ENCODE measurements at places on chromosomes 5 and 9.

- no peak for DNase-seq
Observed at GRCh38 chr5:149038336-149039080, 24.4 kb downstream of the SH3TC2 start.

DNA sequence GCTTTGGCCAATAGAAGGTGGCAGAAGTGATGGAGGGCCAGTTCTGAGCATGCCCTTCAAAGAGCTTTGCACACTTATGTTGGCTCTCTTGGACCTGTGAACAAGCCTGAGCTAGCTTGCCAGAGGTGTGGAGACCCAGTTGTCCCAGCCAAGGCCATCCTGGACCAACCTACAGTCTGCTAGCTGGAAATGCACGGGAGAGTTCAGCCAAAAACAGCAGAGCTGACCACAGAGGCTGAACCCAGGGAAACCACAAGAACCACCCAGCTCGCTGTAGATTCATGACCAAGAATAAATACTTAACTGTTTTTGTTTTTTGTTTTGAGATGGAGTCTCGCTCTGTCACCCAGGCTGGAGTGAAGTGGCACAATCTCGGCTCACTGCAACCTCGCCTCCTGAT, 65.4 kb upstream of the HAND1 start:
- DNase-seq = no peak

- DNase-seq = no peak
Observed at GRCh38 chr9:72557549-72557948, 36.1 kb downstream of the TMC1 start.

- no peak for DNase-seq
Observed at GRCh38 chr5:93433422-93433821, 147.6 kb downstream of the NR2F1-AS1 start.

- no peak for DNase-seq
Observed at GRCh38 chr5:177176175-177176711, 42.7 kb downstream of the NSD1 start.

DNA sequence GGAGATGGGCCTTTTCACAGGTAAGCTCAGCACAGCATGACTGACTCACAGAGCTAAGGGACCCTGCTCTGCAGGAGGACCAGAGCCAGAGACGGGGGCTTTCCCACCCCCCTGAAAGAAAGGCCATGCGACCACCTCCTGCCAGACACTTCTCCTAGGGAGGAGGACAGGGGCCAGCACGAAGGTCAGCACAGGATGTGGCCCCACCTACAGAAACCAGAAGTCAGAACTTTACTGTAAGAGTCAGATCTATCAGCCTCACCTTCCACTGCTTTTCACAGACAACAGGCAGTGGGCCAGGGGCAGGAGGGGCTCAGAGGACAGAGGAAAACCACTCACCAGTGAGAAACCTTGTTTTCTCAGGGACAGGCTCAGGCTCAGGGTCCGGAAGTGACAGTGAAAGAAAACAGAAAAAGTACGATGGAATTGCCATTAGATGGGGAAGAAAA, 37.9 kb downstream of the CCNJL start:
- DNase-seq = no peak

GRCh38 chr9:83981126-83981871, 694 bp downstream of the RMI1 start:
- no peak for DNase-seq

GRCh38 chr9:21853414-21853813, 51.0 kb downstream of the MTAP start:
- DNase-seq = no peak

GRCh38 chr5:14063691-14064090, 79.5 kb upstream of the TRIO start:
- DNase-seq = no peak

GRCh38 chr5:79237740-79238560, 2.0 kb downstream of the JMY start:
- DNase-seq = peak; percentile 46

GRCh38 chr9:115084157-115084556, 33.8 kb downstream of the TNC start:
- no peak for DNase-seq

GRCh38 chr5:28009576-28009975, 971.2 kb upstream of the CDH9 start:
- DNase-seq = no peak

DNA sequence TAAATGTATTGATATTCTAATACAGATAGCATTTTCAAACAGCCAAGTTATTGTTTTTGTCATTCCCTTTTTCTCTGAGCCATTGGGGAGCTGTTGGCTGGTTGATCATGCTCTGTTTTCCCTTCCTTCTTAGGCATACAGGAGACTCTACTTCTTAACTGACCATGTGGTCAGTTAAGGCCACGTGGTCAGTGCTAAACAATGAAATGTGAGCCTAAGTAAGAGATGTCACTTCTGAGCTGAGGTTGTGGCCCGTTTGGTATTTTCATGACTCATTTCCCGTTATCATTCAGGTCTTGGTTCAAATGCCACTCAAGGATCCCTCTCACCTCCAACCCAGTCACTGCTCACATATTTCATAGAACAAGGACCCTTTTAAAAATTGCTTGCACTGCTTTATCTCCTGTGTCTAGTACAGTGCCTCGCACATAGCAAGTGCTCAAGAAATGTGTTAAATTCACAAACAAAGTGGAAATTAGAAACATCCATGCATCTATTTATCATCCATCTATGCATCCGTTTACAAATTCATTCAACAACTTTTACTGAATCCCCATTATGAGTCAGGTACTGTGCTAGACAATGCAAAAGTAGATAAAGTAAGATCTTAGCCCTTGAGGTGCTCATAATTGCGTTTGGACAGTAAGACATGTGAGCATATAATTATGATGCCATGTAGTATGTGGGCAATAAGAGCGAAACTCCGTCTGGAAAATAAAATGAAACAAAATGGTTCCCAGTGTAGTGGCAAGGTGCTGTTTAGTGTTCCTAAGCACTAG, 50.7 kb downstream of the ARRDC3 start:
- no peak for DNase-seq

GRCh38 chr5:14410394-14411201, 171.0 kb upstream of the OTULINL start:
- no peak for DNase-seq

DNA sequence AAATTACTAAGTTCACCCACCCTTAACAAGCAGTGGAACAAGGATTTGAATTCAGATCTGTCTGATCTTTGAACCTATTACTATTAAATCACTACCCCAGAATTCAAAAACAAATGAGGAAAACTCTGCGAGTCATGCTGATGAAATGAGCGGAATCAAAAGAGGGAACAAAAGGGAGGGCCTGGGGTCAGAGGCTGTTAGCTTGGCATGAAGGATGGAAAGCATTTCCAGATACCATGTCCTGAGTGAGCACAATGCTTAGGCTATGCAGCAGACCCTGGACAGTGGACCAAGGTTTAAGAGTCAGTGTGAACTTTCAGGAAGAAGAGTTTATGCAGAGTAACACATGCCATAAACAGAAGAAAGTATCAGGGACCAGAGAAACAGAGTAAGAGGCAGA, 30.5 kb downstream of the GRIA1 start:
- DNase-seq = no peak

DNA sequence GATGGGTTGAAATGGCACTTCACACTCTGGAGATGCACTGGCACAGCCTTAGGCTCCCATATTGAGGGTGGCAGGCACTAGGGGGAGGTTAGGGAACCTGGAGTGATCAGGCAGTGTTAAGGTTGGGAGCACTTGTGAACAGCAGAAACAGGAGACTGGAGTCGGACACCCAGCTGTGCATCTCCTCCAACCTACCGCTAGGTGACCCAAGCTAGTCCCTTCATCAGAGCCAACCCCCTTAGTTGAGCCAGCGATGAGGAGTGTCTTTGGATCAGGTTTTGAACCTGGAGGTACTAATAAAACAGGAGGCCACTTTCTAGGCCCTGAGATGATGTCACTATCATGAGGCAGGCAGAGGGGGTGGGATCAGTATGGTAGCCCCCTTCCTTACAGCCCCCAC, 1.7 kb downstream of the ACTL7B start:
- no peak for DNase-seq

- DNase-seq = no peak
Observed at GRCh38 chr5:87539839-87540238, 127.1 kb upstream of the CCNH start.

- DNase-seq = no peak
Observed at GRCh38 chr9:18335825-18336224, 138.1 kb upstream of the ADAMTSL1 start.

- DNase-seq = no peak
Observed at GRCh38 chr5:132300577-132301343, 6.6 kb downstream of the SLC22A4 start.

GRCh38 chr5:43245724-43246385, 53.8 kb downstream of the NIM1K start:
- no peak for DNase-seq

GRCh38 chr9:133513214-133514100, 11.3 kb downstream of the MYMK start:
- no peak for DNase-seq

GRCh38 chr9:134669399-134669955, 27.9 kb downstream of the COL5A1 start:
- DNase-seq = no peak

DNA sequence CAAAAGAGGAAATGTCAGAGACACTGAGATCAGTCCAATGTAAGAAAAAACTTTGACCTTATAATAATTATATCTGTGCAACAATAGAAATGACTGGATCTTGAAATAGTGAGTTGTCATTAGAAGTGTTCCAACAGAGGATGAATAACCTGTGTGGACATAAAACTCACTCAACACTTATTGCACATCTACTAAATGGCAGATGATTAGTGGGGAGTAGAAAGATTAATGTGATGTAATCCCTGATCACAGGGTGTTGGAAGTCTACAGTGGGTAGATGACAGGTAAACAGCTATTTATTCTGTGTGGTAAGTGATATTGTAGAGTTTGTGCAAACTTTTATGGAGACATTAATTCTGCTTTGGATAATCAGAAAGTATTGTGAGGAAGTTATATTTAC, 177.3 kb upstream of the HMHB1 start:
- no peak for DNase-seq

DNA sequence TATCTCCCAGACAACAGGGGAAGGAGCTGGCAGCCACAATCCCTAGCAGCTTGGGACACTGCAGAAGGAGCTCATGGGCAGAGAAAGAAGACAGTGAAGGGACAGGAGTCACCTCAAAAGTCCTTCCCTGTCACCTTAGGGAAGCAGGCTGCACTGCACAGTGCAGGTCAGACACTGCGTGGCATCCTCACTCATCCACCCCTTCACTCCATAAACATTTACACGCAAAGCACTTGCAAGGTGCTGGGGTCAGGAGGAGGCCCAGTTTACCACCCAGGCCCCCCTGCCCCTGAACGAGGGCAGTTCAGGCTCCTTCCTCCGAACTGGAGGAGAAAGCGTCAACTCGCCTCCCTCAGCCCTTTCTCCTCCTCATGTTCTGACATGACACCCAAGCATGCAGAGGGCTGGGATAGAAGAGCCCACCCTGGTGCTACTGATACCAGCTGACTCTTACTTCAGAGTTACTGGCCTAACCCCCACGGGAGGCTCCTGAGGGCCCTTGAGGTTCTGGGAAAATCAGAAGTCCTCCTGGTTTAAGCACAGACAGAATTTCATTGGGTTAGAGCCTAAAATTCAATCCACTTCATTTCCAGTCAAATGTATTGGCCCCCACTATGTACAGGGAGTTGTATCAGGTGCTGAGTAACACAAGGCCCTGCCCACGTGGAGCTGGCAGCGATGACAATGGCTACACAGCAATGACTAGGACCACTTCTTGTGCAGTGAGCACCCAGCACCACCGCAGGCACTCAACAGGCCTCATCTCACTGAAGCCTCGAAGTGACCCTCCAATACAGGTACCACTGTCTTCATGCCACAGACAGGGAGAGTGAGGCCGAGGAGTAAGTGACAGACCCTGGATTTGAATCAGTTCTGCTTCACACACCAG, 70.4 kb downstream of the RAPGEF1 start:
- no peak for DNase-seq

GRCh38 chr9:100058699-100059579, 39.9 kb downstream of the ERP44 start:
- no peak for DNase-seq

DNA sequence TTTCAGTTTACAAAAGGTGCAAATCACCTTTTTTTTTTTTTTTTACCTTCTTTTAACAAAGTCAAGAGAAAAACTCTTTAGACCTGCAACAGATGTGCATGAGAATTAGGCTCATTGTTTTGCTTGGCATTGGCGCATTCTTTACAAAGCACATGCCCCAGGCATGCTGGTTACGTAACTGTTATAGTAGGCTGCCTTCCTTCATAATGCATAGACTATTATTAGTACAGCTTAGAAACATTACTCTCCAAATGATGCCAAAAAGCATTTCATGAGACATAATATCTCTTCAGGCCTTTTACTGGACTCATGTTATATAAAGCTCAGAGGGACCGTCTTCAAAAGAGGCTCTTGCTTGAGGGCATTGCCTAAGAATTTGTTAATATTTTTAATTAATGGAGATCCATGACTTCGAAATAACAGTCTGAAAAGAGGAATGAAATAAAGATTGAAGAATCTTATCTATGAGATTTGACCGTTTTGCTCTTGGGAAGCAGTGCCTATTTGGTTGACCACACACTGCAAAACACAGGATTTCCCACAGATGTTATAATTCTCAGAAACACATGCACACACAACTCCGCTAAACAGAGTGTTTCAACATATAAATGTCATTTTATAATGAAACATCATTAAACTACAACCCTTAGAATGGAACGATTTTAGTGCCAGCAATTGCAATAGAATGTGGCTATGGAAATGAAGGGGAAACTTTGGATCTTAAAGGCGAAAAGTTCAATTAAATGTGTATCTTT, 478.7 kb downstream of the PRR16 start:
- DNase-seq = no peak

GRCh38 chr5:17217493-17218352, at the start of gene BASP1:
TSS of gene BASP1 (plus strand) at chr5:17217631. CDS start at chr5:17275217, 57,586 bp downstream.
- DNase-seq = peak; percentile 76

DNA sequence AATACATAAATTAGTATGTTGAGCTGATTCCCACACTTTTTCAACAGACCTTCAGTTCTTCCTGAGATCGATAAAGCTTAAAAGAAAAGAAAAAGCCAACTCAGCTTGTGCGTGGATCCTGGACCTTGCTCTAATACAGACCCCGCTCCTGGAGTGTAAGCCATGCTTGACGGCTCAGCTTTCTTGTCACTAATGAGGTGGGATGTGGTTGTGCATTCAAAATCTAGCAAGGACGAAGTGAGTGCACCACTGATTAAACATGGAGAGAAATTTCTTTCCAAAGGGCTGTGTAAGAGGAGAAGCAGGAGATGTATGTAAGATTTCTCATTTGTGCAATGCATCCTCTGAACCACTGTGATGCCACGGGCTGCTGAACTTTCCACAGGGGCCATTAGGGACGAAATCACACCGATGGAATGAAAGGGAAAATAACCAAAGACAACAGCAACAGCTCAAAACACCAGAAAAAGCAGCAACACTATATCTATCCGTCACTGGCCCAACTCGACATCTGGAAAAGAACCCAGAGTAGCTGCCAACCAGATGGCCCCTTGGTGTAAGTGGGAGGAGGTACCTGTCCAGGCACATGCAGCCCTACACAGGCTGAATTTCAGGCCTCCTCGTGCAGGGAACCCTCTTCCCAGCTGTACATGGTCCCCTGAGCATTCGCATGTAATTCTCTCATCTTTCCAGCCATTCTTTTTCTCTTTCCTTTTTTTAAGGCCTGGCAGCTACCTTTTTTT, 178.9 kb downstream of the SREK1 start:
- DNase-seq = no peak
